NCI-H524 (cell line): ENCODE measurements at places on chromosomes 7 and 10.
A peak's percentile ranks its signal among the peaks of the same experiment; 100 is the strongest.

GRCh38 chr10:76021398-76021797 lies 590.0 kb downstream of the LRMDA start:
- no peak for DNase-seq

DNA sequence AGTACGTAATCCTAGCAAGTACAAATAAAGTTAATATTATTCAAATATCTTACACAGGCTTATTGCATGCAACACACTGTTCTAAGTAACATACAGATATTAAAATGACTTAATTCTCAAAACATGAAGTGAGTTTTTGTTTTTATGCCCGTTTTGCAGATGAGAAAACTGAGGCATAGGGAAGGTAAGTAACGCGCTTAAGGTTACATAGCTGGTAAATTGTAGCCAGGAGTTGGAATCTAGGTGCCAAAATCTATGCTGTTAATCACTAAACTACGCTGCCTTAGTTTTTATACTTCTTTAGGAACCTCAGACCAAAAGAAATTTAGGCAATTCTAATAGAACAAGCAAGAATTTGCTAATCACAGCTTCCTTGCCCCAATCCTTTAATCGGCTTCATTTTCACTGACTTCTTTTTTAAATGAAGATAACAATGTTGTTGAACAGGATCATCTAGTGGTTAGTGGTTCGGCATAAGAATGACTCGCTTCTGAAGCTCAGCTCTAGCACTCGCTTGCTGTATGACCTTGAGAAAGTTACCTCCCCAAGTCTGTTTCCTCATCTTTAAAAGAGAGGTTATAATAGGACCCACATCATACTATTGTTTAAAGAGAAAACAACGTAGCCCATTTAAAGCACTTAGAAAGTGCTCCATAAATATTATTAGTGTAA lies 1.0 kb upstream of the LRRTM3 start:
- DNase-seq, result no peak

DNA sequence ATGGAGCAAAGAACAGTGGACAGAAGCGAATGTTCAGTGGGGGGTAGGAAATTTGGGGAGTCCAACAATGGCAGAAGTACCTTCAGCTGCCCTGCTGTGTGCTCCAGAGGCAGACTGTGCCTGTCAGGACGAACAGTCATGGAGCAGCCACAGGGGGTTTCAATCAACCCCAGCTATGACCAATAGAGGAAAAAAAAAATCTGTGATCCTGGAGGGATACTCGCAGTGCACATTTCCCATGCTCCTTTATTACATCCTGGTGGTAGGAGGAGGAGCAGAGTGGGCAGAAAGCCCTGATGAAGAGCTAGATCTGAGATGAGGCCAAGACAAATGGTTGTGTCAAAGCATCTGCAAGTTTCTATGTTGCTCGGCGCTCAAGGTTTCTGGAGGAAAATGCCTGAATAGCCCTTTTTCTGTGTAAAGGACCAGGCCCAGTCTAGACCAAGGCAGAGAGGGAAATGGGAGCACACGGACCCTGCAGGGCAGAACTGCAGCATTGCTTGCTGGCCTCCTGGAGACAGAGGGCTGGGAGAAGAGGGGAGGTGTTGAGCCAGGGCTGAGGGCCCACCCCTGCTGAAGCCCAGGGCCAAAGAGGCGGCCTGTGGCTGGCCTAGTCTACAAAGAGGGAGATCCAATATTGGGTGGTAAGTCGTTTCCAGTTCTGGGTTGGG lies 201.5 kb downstream of the GRID1 start:
- DNase-seq, result no peak

DNA sequence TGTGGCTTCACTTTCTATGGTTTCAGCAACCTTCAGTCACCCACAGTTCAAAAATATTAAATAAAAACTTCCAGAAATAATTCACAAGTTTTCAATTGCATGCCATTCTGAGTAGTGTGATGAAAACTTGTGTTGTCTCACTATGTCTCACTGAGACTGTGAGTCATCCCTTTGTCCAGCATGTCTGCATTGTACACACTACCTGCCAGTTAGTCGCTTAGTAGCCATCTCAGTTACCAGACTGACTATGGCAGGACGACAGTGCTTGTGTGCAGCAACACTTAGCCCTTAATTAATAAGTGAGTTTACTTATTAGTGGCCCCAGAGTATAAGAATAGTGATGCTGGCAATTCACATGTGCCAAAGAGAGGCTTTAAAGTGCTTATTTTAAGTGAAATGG lies 22.5 kb downstream of the CCDC186 start:
- DNase-seq, result no peak

DNA sequence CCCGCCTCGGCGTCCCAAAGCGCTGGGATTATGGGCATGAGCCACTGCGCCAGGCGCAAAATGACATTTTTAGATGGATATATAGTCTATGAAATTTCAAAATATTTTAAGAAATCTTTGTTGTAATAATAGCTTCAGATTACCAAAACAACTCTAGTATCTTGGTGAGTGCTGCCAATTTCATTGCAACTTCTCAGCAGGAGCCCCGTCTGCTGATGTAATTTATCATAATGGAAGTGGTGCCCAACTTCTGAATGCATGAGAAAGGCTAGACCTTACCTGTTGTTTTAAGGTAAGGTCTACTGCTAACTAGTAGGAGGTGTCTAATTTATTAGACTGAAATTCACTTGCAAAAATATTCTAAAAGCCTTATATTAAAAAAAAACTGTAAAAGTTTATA lies 20.0 kb downstream of the PDSS1 start:
- no peak for DNase-seq

- no peak for DNase-seq
Measured at GRCh38 chr10:109306698-109307097, 616.6 kb downstream of the XPNPEP1 start.

DNA sequence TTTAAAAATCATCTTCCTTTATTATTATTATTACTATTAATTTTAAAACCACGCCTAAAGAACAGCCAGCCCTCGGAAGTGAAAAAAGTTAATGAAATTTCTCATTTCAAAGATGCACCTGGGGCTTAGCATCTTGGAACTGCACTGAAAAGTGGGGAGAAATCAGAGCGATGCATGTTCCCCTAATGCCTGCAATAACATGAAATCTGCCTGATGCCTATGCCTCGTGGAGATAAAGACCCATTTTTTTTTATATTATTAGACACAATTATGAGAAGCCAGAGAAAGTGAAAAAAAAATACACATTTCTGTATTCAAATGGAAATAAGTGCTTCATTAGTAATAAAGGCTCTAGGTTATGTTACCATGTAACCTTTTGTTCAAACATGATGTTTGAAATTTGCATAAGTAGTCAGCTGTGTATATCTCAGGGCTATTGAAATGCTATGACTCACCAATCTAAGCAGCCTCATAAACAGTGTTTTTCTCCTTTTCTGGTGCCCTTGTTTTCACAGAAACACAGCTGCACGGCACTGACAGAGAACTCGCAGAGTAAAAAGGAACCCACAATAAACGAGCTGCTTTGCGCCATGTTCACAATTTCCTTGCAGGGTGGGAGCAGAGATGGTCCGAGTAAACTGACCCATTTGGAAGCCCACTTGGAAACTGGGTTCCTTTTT lies 175.8 kb upstream of the PRKCQ start:
- DNase-seq, result no peak

- DNase-seq, result peak; percentile 1
Measured at GRCh38 chr10:100569687-100570481, 34.1 kb downstream of the HIF1AN start.

GRCh38 chr10:42623929-42624328 lies 14.4 kb downstream of the ZNF33B start:
- DNase-seq, result no peak

GRCh38 chr10:116737627-116738327 lies 4.6 kb downstream of the HSPA12A start:
- DNase-seq, result no peak

DNA sequence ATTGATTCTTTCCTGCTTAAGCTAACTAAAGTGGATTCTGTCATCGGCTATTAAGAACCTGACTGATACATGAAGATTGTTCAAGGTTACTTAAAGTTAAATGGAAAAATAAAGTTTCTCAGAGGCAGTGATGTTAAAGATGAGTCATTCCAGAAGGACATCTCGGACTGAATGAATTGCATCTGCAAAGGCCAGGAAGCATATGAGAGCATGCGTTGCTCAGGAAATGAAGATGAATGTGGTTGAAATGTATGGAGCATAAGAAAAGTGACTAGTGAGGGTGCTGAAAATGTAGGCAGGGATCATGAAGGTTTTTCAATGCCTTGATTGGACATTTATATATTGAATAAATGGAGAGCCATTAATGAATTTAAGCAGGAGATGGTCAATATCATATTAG lies 133.9 kb upstream of the GHITM start:
- no peak for DNase-seq

DNA sequence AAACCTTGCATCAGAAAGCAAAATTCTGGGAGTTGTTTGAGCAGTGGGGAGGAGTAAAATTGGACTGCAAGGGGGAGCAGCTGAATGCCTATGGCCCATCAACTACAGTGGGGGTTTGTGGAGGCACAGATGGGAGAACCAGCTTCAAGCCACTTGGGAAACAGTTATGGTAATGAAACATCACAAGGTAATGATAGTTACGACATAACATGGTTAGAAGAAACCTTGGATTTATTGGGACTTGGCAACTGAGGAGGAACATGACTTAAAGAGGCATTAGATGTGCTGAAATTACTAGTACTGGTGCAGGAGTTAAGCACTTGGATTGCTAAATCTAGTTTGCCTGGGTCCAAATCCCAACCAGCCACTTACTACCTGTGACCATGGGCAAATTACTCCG lies 868.4 kb downstream of the KCNMA1 start:
- DNase-seq, result no peak

- peak; percentile 71 for DNase-seq
Measured at GRCh38 chr7:112743811-112744210, 46.4 kb downstream of the TMEM168 start.

DNA sequence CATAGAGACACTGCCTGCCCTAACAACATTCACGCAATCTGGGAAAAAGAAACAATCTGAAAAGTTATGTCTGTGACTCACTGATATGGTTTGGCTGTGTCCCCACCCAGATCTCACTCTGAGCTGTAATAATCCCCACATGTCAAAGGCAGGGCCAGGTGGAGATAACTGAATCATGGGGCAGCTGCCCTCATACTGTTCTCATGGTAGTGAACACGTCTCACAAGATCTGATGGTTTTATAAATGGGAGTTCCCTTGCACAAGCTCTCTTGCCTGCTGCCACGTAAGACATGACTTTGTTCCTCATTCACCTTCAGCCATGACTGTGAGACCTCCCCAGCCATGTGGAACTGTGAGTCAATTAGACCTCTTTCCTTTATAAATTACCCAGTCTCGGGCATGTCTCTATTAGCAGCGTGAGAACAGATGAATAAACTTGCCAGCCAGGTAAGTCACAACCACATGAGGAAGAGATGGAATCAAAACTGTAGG lies 341.5 kb upstream of the AOAH start:
- DNase-seq, result no peak
